Activated CD4-positive, CD25-positive, alpha-beta regulatory T cell (primary cell): ENCODE measurements at places on chromosomes 5 and 9.

- DNase-seq = no peak
Measured at GRCh38 chr9:33718987-33719386, 76.4 kb upstream of the PRSS3 start.

GRCh38 chr5:32780508-32780919 is 69.4 kb downstream of the NPR3 start:
- DNase-seq = no peak

GRCh38 chr9:34628656-34629490 is at the start of gene ARID3C:
ARID3C (minus strand) TSS chr9:34629066; CDS start chr9:34628014, 1,052 bp downstream.
- no peak for DNase-seq

DNA sequence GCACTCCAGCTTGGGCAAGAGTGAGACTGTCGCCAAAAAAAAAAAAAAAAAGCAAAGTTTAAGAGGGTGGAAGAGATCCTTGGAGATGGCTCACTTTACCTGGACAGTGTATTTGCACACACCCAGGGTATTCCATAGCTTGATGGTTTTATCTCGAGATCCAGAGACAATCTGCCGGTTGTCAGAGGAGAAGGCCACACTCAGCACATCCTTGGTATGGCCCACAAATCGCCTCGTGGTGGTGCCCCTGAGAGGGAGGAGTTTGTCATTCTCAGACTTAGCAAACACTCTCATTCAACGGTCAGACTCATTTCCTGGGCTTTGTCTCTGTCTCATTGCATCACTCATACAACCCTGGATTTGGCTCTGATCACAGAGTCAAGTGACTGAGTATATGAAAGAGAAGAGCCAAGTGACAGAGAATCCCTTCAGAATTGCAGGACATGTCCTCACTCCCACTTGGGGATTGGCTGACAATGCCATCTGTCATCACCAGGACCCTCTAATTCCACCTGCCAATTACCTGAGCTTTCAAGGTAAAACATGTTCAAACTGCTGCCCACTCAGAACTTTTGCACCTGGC is 2.2 kb downstream of the RACK1 start:
- DNase-seq = no peak

DNA sequence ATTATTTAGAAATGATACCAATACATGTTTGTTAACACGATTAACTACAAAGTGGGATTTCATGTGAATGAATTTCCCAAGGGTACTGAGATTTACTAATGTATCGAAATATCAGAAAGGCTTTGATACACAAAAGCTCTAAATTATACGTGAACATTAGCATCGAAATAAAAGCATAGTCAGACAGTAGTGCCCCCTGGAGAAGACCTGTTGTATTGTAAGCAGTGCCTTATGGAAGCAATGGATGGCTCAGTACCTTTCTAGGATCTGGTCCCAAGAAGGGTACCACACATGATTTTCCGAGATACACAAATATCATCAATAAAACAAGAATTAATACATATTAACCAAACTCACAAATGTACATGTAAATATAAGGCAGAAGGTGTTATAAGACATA is 153.8 kb downstream of the CDH12 start:
- no peak for DNase-seq

- DNase-seq = no peak
Measured at GRCh38 chr5:16759147-16759773, 142.5 kb upstream of the RETREG1 start.

GRCh38 chr5:36017622-36018021 is 26.4 kb upstream of the UGT3A1 start:
- no peak for DNase-seq

GRCh38 chr9:137105814-137106661 is 8.5 kb downstream of the DPP7 start:
- no peak for DNase-seq

- no peak for DNase-seq
Measured at GRCh38 chr5:488744-489688, 35.2 kb downstream of the SLC9A3 start.

- DNase-seq = no peak
Measured at GRCh38 chr9:26301659-26302058, 590.9 kb downstream of the CAAP1 start.

- no peak for DNase-seq
Measured at GRCh38 chr5:102523541-102524175, 24.9 kb upstream of the SLCO6A1 start.

DNA sequence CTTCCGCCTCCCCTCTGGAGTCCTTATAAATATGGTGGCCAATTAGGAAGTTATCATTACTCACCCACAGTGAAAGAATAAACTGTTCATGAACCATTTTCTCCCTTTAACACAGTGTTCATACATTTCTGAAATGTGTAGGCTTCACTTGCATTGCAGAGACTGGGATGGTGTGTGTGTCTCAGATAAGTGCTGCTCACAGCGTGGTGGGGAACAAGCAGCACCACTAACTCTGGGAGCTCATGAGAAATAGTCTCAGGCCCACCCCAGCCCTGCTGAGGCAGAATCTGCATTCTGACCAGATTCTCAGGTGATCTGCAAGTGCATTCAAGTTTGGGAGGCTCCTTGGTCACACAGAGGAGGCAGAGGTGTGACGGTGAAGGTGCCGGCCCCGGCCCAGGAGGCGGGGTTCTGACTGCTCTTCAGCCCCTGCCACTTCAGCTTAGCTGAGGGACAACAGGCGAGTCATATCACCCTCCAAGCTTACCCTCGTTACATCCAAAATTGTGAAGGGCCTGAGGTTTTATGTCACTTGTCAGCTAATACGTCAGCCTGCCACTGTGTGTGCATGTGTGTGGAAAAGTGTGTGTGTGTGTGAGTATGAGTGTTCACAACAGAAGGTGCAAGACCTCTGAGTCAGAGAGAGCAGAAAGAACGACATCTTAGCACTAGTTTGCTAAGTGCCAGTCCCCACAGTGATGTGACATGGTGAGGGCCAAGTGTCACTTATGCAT is 34.7 kb downstream of the DAP start:
- no peak for DNase-seq

DNA sequence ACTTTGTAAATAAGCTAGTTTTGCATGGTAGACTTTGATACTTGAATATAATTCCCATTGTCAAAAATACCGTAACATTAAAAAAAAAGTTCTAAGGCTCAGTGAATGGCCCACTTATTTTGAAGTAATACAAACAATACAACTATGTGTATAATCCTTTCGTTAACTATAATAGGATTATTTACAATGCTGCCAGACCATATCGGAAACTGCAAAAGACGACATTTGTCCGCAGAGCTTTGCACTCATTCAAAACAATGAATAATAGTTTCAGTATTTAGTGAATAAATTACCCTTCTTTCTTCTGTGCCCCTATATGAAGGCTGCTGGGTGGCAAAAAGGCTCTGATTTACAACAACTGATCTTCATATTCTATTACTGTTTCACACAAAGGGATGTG is 121.8 kb downstream of the DROSHA start:
- DNase-seq = no peak

DNA sequence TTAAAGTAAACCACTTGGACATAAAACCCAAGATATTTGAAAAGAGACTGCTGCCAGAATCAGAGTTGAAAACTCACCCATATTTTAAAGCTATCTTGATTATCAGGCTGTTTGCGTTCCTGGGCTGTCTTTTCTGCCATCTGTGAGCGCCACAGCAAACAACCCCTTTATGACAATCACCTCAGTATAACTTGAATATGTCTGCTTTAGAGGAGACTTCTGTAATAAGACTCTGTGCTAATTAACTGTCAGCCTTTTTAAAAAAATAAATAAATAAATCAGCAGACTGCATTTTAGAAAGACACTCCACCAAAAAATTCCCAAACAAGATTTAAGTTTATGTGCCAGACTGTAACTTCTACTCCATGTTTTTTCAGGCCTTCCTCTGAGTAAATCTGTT is 375.7 kb upstream of the CCNH start:
- DNase-seq = no peak

DNA sequence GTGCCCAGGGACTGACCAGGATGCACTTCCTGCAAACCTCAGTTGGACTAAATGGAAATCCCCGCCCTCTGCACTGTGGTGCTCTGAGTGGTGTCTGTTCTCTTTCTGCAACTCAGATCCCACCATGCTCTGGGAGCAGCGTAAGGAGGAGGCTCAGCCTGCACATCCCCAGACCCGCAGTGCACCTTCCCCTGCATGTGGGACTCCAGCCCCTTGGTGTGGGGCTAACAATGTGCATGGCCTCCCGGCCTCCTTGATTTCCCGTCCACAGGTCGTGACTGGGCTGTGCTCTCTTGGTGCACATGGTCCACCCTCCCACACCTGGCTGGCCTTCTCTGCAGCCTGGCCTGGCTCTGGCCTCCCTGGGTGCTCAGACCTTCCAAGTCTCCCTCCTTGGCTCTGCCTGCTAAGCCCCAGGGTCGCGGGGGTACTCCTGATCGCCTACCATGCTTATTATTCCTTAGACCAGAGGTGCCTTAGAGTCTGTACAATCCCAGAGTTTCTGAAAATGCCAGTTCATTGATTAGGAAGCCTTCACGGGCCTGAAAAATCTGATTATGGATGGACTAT is 397.5 kb downstream of the IRX2 start:
- no peak for DNase-seq

DNA sequence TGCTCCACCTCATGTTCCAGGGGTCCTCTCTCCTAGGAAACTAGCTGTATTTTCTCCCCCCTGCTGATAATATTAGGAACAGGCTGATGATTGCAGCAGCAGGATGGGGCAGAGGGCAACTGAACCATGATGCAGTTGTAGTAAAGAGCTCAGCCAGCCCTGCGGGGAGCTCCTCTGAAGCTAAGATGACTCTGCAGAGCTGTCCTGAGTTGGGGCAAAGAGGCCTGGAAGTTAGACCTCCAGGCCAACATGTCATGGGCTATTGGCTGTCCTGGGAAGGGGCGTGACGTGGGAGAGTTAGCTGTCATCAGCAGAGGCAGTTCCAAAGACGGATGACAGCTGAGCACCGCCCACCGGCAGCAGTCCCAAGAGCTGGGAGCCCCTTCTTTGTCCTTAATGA is 6.6 kb upstream of the FBP1 start:
- DNase-seq = no peak

- DNase-seq = no peak
Measured at GRCh38 chr9:29060041-29060440, 1486.8 kb upstream of the C9orf72 start.

DNA sequence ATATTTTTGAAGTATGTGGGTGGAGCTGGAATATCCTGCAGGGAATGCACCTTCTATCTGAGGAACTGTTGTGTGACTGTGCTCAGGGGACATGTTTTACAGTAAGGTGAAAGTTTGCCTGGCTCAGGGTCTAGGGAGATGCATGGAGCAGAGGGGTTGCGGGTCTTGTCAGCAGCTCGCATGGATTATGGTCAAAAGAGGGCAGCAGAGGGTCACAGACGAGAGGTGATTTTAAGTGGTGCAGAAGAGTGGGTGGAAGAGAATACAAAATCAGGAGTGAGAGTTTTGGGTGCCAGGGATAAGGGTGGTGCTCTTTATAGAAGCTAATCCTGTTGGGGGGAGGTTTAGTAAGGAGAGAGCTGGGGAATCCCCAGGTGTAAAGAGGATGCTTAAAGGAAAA is 53.5 kb upstream of the GRIN3A start:
- DNase-seq = no peak

GRCh38 chr9:93517331-93517730 is 59.1 kb upstream of the PHF2 start:
- no peak for DNase-seq

- DNase-seq = no peak
Measured at GRCh38 chr5:32059761-32060530, 114.2 kb downstream of the GOLPH3 start.

DNA sequence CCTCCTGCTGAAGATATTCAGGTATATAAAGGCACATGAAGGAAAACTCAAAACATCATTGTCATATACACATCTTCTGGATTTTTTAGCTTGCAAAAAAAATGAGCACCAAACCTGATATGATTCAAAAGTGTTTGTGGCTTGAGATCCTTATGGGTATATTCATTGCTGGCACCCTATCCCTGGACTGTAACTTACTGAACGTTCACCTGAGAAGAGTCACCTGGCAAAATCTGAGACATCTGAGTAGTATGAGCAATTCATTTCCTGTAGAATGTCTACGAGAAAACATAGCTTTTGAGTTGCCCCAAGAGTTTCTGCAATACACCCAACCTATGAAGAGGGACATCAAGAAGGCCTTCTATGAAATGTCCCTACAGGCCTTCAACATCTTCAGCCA is at the start of gene IFNK:
TSS of gene IFNK (plus strand) at position 55 of the 400 bp plus-strand sequence. CDS start at position 102, 47 bp downstream.
- DNase-seq = no peak

DNA sequence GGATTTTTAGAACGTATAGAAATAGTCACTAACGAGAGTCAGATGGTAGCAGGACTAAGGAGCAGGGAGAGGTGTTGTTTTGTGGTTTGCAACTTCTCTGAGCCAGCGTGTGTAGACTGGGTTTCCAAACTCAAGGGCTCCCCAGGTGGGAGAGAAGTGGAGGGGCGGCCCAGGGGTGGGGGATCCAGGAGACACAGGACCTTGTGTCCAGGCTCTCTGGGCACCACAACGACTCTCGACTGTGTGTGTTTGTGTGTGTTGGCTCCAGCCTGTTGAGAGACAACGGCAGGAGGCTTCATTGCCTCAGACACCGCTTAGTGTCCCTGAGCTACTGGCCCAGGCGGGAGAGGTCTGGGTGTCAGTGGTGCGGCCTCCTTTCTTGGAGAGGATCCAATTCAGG is 934 bp upstream of the FCN1 start:
- DNase-seq = no peak

DNA sequence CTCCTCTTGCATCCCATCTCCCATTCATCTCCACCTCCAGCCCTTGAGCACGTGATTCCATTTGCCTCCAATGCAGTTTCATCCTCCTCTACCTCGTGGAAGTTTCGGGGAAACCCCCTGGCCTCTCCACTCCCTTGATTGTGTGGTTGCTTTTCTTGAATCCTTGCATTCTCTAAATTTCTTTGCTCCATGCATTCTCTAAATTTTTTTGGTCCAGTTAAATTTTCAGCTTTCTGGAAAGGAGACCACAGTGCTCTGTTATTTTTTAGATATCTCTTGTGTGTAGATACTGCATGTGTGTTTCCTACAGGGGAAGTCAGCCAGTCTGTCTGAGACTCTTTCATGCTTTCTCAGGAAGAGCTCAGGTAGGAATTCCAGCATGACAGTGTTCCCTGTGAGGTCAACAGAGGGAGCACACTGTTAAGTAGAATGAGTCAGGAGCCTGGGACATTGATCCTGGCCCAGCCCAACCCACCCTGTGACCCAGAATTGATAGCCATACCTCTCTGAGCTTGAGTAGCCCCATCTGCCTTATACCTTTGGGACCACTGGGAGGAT is 52.8 kb downstream of the AMBP start:
- DNase-seq = no peak

GRCh38 chr9:104606152-104606551 is 725 bp upstream of the OR13C2 start:
- no peak for DNase-seq

DNA sequence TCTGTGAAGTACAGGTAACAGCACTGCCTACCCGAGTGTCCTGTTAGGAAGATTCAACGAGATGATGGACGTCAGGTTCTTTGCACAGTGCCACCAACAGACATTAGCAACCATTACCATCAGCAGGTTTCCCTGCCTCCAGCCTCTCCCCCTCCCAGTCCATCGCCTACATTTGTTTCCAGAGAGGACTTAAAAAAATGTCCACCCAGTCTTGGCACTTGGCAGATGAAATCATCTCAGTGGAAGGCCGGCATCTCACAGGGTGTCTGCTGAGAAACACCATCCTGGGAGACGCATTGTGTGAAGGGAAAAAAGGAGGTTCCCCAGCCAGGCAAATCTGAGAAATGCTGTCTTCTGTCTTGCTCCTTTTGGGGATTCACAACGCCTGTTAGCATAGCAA is 58.2 kb downstream of the CRB2 start:
- no peak for DNase-seq
